Activated CD4-positive, alpha-beta T cell treated with anti-CD3 and anti-CD28 coated beads, Interleukin-2, amount 50 U/mL, for 48 hours (primary cell): ENCODE measurements at places on chromosomes 6 and 20.

GRCh38 chr20:50019466-50020256, 36.9 kb downstream of the SNAI1 start:
- DNase-seq: no peak

DNA sequence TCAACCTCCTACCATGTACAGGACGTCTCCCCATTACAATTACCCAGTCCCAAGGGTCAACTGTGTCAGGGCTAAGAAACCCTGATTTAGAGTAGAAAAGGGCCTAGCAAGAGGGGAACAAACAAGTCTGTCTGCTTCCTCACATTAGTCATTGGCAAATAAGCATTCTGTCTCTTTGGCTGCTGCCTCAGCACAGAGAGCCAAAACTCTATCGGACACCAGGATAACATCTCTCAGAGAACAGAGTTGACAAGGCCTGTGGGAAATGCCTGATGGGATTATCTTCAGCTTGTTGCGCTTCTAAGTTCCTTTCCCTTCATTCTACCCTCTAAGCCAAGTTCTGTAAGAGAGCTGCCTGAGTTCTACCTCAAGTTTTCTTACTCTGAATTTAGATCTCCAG, 19.0 kb upstream of the VSX1 start:
- no peak for DNase-seq

DNA sequence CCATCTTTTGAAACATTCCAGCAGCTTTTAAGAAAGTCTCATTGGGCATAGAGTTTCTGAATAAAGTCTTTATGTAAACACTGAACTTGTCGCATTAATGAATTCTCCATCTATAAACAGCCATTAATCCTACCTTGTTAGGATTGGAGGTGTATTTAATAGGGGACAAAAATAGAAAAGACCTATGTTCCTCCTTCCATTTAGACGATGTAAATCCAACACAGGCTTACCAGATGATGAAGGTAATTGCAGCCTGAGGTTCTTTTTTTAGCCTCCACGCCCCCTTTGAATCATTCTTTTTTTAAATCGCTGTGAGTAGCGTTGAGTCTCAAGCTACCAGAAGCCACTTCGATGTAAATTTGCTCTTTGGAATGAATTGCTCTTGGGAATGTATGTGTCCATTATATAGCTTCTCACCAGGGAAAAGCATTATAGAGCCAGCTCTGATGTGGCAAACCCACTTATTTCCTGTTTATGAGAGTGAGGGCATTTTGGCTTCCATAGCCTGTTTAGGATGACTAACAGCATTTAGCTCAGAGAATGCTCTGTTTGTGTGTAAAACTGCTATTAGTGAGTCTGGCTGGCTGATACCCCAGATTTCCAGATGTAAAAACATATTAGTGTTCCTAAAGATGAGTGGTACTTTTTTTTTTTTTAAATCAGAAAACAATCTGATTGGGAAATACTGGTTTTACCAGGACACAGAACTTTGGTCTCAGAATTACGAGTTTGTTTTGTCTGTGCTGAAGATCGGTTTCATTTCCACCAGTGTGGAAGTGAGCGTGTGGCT, 74.9 kb upstream of the CLDN20 start:
- DNase-seq: no peak

DNA sequence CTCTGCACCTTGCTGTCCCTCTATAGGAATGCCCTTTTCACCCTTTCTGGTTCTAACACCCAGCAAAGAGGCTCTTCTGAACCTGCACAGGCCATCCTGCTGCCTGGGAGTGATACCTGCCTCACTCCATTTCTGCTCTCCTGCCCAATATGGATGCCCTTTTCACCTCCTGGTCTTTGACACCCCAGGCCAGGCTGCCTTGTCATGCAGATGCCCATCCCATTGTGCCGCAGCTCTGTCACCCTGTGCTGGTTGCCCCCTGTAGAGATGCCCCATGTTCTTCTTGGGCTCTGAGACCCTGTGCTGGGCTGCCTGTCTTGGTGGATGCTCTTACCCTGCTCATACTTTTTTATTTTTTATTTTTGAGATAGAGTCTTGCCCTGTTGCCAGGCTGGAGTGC, 95.3 kb downstream of the CDKAL1 start:
- DNase-seq: no peak

DNA sequence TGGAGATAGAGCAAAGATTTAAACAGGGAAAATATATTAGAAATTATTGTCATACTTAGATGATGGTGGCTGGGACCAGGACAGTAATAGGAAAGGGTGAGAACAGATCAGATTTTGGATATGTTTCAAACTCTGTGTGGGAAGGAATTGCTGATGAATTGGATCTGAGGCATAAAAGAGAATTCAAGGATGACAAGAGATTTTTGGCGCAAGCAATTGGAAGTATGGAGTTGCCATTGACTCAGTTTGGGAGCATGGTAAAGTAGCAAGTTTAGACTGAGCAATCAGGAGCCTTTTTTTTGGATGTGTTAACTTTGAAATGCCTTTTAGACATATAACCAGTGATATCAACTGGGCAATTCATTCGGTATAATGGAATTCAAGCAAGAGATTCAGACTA, 14.4 kb downstream of the TAB2 start:
- no peak for DNase-seq

DNA sequence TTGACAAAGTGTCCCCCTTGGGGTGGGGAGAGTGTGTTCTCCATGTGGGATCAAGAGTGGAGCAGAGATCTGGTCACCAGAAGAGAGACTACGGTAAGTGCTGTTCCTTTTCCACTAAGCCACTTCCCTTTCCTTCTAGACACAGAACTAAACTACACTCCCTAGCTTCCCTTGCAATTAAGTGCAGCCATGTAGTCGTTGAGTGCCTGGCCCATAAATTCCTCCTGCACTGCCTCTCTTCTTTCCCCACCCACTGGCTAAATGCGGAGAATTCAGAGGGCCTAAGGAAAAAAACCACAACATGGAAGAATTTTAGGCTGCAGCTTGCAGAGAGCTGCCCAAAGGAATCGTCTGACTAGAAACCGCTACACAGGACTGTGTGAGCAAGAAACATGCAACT, 1.5 kb downstream of the WDR27 start:
- DNase-seq: no peak

DNA sequence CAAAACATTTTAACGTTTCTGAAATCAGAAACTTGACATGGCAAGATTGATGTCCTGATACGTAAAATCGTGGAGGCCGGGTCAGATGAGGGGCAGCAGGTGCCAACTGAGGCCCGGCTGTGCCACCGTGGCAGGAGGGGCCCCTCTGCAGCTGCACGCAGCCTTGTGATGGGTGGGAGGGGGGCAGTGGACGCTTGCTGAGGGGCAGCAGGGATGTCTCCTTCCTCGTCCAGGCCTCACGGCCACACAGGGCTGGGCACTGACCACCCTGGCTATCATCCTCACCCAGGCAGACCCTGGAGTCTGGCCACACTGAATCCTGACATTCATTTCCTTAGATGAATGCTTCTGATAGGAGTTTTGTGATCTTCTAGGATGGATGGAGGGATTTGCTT, 114.7 kb downstream of the ERMARD start:
- DNase-seq: no peak

DNA sequence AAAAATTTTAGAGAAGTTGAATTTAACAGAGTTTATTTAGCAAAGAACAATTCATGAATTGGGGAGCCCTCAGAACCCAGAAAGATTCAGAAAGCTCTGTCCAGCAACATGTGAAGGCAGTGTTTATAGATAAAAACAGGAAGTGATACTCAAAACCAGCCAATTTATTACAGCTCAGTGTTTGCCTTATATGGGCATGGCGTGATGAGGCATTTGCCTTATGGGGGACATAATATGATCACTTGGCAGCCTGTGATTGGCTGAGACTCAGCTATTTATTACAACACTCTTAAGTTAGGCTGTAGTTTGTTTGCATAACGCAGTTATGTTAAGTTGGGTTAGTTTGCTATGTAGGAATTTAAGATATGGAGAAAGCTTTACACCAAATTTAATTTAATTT, 11.5 kb downstream of the HLA-DPA1 start:
- no peak for DNase-seq

- peak; percentile 18 for DNase-seq
These were observed 3.5 kb downstream of the NUP153 start for GRCh38 chr6:17703256-17703694.

GRCh38 chr20:4961746-4962145, 39.6 kb downstream of the SLC23A2 start:
- DNase-seq: no peak

- no peak for DNase-seq
These were observed 3.7 kb upstream of the NCOA6 start for GRCh38 chr20:34829191-34829590.

GRCh38 chr6:36805096-36805797, 34.0 kb downstream of the CPNE5 start:
- DNase-seq: no peak

- no peak for DNase-seq
These were observed 61.5 kb downstream of the OGFRL1 start for GRCh38 chr6:71349976-71350615.

DNA sequence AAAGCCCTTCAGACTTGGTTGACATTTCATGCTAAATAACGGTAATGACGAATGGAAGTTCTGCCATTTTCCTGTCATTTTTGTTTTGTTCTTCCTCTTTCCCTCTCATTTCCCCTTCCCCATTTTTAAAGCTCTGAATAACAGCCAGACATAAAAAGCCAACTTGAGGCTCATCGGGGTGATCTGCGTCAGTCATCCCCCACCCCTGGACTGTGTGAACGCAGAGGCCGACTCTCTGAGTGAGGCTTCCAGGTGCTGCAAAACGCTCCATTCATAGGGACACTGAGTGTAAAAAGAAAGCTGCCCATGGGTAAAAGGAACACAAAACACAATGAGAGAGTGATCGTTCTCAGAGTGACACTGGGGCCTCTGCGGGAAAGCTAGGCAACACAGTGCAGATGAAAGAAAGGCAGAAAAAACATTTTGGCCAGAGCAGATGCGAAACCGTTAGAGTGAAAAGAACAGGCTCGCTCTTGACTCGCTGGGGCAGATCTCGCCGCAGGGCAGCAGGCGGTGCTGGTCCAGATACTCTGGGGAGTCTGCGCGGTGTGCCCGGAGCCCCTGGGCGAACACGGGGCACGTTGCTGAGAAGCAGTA, 684.8 kb downstream of the QKI start:
- no peak for DNase-seq

DNA sequence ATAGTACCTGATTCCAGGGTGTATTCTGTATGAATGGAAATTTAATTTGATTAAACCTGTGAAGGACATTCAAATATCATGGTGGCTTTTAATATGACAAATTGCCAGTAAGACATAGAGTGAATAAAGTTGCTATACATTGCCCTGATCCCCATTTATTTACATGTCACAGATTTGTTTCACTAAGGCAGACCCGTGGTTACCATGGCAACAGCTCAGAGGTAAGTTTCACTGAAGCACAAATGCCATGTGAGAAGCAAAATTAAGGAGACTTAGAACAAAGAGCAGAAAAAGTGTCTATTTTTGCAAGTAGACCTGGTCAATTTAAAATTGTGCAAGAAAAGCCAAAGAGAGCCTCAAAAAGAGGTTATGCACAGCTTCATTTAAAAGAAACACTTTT, 63.7 kb downstream of the PXDC1 start:
- no peak for DNase-seq

GRCh38 chr6:72861935-72862432, 240.1 kb downstream of the KCNQ5 start:
- no peak for DNase-seq

GRCh38 chr20:46928580-46929132, 34.0 kb downstream of the EYA2 start:
- no peak for DNase-seq

DNA sequence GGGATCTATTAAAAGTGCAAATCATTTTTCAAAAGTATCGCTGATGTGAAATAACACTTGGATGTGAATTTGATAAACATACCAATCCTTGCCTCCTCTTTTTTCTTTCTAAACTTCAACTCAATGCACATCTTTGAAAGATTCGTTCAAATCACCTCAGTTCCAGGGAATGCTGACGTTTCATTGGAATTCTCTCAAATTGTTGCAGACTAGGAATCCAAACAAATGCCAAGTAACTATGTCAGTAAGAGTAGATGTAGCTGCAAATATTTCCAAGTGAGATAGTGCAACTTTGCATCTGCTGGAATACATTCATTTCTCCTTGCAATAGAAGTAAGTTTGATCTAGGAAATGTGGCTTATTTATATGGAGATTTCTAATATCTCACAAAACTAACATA, 220.7 kb downstream of the FUT9 start:
- DNase-seq: no peak

- DNase-seq: no peak
These were observed 17.9 kb downstream of the MAVS start for GRCh38 chr20:3864518-3864917.

- no peak for DNase-seq
These were observed 7.3 kb upstream of the UBD start for GRCh38 chr6:29566856-29567255.

DNA sequence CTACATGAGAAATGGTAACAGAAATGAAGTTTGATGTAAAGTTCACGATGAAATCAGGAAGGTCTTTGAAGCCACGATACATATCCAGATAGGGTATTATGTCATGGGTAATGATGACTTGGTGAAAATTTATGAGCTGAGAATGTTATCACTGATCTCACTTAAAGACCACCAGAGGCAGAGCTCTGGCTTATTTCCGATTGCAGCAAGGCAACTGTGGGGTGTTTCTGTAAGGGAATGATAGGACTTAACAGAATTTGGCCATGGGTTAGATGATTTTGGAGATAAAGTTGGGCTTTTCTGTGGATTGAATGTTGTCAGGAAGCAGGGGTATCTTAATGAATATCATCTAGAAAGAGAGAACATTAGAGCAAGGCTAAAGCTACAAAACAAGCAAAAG, 508.4 kb downstream of the HDGFL1 start:
- no peak for DNase-seq

DNA sequence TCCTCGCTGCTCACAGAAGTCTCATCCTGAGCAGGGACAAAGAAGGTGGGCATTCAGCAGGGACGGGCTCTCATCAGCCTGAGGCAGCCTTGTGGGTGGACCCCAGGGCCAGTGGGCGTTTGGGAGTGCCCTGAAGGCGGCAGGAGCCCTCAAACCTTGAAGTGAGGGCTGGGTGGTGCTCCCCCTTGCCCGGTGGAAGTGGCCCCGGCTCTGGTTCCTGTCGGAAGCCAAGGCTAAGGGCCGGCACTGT, 110.5 kb downstream of the NOL4L start:
- DNase-seq: no peak

- no peak for DNase-seq
These were observed 83.9 kb downstream of the SAMD3 start for GRCh38 chr6:130138909-130139242.

DNA sequence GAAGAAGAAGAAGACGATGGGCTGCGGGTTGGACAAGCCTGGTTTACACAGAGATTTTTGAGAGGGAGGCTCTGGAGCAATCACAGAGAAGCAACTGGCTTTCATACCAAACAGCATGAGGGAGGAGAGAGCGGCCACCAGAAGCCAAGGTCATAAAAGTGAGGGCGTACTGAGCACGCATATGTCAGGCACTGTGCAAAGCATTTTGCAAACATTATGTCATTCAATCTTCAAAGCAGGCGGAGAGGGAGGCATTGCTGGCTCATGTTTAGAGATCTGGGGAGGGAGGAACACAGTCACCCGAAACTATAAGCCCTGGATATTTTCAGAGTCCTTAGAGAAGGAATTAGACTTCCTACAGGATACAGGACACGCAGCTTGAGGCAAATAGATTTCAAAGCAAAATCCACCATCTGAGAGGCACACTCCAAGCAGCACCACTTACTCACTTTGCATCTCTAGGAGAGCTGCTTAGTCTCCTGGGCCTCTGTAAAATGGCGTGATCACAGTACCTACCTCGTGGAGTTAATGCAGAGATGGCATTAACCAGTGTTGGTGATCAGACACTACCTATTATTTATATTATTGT, 24.6 kb downstream of the RAMACL start:
- no peak for DNase-seq
